ENCODE measurements at places on chromosomes 12 and 14.
A peak's percentile ranks its signal among the peaks of the same experiment; 100 is the strongest.

DNA sequence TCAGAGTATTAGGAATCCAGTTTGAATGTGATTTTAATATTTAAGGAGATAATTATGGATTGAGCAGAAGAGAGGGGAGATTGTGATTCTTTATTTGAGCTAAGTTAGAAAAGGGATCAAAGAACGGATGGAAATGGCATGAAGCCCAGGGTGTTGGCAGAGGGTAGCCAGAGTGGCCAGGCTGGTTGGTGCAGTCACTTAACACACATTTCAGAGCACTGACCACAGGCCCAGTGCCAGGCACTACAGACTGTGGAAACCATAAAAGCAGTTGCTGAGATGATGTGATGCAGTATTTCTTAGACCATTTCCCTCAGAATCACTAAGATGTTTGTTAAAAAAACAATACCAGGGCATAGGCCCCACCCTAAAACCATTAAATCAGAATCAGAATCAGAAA is 167.7 kb upstream of the AMIGO2 start:
- DNase-seq, result no peak

- no peak for DNase-seq
These were observed 14.2 kb upstream of the MYO1A start for GRCh38 chr12:57063991-57064685.

- DNase-seq, result peak; percentile 59
These were observed 946.2 kb downstream of the BCL11B start for GRCh38 chr14:98325761-98326160.

- no peak for DNase-seq
These were observed 15.3 kb downstream of the UBE2N start for GRCh38 chr12:93426412-93426805.

- DNase-seq, result no peak
These were observed 891 bp downstream of the RPS6KL1 start for GRCh38 chr14:74921987-74922751.

Data from Caki2 (cell line).